ENCODE measurements at places on chromosomes 13 and 19.

DNA sequence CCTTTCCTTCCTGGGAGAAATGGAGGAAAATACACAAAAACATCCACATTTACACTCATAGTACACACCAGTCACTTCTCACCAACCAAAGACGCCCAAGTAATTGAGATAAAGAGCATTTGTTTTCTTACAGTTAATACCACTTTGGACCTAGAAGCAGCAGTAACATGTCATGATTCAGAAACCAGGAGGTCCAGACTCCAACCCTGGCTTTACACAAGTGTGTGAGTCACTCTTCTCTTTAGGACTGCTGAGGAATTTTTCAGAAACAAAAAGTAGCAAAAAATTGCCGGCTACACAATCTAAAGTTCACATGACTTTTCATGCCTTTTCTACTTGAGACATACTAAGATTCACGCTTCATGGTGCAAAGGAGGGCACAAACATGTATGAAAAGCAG lies 42.1 kb downstream of the TUBGCP3 start:
- no peak for DNase-seq

DNA sequence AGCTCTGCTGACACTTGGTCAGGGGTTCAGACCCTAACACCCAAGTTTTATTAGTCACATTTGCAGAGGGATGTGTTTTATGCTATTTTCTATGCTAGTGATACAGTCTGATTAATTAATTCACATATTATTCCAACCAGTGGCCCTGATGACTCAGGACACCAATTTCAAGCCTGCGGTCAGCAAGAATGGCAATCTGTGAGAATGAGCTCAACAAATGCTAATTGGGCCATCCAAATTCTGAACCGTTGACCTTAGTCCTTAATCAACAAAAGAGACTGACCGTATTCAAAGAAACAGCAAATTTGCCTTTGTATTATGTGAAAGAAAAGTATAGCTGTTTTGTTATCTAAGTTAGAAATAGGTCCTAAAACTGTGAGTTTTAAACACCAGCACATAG lies 9.6 kb upstream of the KL start:
- no peak for DNase-seq

DNA sequence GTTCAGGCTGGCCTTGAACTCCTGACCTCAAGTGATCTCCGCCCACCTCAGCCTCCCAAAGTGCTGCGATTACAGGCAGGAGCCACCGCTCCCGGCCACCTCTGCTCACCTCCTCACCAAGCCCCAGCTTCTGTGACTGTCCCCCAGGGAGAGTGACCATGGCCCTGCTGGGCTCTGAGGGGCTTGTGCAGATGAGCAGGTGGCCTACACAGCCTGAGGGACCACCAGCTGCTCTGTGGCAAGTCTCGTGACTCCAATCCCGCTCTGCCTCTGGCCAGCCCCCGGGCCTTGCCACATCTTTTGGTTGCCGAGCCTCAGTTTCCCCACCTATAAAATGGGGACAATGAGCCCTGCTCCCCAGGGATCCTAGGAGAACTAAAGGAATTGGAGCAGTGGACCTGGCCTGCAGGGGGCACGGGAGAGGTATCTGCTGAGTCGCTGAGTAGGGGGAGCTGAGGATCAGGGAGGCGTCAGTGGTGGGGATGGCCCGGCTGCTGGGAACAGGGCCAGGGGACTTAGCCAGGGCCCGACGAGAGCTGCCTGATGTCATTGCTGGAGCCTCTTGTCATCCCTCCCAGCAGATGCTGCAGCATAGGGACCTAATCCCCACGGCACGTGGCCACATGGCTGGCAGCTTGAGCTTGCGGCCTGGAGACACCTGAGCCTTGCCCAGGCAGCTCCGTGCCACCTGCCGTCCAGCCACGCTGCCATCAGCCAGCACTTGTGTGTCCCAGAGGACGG lies 74.7 kb downstream of the GADD45B start:
- no peak for DNase-seq

DNA sequence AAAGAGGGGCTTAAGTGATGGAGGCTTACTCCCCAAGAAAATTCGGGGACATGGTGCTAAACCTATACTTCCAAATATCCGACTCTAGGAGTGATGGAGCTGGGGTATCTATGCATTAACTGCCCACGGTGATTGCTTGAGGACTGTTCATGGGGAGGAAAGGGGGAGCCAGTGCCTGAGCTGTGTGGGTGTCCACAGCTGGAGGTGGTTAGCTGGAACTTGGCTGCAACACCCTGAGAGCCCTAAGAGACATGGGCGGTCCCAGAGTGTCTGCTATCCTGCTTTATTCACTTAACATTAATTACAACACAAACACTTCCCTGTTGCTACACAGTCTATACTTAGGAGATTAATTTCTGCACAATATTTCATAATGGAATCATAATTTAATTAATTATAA lies 28.1 kb upstream of the POMP start:
- no peak for DNase-seq

DNA sequence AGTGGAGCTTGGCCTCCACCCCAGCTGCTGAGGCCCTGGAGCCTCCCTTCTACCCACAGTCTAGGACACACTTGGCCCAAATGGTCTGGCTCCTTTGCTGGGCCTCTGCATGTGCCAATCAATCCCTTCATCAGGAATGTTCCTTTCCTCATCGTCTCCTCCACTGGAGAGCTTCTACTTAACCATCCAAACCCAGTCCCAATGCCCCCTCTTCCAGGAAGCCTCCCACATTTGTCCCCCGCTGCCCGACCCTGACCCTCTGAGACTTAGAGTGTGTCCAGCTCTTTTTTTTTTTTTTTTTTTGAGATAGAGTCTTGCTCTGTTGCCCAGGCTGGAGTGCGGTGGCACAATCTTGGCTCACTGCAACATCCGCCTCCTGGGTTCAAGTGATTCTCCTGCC lies 2.5 kb downstream of the DUS3L start:
- DNase-seq, result no peak

DNA sequence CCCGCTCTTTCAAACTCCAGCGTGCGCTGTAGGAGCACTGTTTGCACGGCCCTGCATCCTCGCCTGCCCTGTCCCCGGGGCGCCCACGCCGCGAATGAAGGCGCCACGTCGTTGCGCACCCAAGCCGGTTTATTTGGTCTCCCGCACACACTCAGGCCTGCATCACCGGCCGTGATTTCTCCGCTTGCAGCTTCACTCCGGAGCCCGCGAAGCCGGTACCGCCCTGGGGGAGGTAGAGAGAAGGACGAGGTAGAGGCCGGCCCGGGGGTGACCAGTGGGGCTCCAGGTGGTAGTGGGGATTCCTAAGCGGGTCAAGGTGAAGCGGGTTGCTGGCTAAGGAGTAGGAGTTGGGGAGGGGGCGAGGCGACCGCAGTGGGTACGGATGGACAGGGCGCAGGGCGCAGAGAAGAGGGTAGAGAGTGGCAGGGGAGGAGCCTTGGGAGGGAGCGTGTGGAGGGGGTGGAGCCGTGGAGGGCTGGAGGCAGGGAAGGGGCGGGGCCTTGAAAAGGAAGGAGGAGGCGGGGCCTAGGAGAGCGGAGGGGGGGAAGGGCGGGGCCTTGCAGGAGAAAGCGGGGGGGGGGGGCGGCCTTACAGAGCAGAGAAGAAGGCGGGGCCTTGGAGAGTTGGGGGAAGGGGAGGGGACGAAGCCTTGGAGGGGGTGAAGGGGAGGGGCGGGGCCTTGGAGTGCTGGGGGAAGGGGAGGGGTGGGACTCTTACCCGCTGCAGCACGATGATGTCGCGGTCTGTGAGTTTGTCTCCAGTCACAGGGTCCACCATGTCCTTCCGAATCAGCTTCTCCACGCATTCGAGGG lies 24.6 kb downstream of the NOSIP start:
- DNase-seq, result peak; percentile 86

GRCh38 chr19:48218997-48219396 lies 36.7 kb downstream of the CARD8 start:
- DNase-seq, result no peak

- DNase-seq, result no peak
Measured at GRCh38 chr19:55614711-55615542, 9.4 kb downstream of the ZNF784 start.

DNA sequence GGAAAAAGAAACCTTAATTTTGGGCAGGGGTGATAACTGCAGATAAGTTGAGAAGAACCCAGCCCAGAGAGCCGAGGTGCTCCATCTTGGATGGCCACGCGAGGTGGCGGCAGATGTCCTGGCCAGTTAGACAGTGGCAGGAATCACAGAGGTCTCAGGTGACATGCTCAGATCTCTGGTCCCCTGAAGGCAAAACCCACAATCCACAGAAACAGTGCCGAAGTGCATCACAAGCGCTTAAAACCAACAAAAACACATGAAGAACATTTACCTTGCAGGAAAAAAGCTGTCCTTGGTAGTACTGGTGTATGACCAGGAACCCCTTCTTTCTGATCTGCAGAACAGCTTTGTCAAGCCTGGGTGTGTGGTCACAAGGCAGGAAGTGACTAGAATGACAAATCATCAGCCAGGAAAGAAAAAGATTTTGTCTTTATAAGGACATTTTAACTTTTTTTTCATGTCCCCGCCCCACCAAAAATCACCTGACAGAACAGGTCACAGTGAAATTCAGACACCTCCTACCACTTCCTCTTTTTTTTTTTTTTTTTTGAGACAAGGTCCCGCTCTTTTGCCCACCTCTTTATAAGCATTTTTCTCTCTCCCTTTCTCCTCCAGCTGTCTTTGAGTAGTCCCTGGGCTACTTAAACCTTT lies at the start of gene LCP1:
TSS of gene LCP1 (minus strand) at position 338 of the 651 bp plus-strand sequence. CDS start 22,515 bp downstream, outside the sequence.
- DNase-seq, result peak; percentile 94

DNA sequence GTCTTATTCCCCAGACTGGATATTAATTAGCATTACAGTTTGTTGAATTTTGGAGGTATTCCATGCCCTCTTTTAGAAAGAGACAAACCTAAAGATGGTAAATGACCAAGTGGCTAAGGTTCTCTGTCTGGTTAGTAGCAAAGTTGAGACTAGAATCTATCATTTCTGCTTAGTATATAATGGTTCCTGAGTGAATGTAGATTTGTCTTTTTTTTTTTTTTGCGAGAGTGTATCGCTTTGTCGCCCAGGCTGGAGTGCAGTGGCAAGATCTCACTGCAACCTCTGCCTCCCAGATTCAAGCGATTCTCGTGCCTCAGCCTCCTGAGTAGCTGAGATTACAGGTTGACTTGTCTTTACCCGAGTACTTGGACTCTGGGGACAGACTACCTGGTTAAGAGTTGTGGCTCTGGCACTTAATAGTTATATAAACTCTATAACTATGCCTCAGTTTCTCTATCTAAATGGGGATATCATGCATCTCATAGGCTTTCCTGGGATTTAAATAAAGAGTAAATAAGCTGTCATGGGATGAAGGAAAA lies 2.7 kb downstream of the NAA16 start:
- no peak for DNase-seq

DNA sequence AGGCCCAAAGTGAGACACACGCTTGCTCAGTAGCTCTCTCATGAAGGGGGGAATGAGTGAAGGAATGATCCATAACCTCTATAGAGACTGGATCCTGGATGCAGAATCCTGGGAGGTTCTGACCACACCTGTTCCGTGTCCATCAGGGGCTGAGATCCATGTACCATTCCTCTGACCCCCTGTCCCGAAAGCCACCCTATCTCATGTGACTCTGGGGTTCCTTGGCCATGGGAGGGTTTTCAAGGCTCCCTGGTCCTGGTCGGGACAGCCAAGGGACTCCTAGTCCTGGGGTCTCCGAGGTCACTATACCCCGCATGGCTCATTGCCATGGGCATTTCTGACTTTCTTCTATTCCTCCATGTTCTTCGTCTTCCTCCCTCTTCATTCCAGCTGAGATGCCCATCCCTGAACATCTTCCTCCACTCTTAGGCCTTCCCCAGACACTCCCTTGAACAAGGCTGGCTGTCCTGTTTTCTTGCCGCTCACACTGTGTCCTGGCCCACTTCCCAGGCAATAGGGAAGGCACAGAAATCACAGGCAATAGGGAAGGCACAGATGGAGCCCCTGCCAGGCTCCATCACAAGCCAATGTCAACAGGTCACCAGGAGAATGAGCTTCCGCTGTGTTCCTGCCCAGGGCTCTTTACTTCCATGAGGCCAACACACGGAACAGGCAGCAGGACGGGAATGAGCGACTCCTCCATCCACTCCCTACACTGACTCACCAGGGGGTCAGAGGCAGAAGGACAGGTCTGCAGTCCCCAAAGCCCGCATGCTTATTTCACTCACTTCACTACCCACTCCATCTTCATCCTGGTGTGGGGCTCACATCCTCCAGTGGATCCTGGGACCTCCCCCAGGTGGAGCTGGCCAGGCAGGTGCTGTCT lies 3.2 kb downstream of the CEACAM5 start:
- no peak for DNase-seq

DNA sequence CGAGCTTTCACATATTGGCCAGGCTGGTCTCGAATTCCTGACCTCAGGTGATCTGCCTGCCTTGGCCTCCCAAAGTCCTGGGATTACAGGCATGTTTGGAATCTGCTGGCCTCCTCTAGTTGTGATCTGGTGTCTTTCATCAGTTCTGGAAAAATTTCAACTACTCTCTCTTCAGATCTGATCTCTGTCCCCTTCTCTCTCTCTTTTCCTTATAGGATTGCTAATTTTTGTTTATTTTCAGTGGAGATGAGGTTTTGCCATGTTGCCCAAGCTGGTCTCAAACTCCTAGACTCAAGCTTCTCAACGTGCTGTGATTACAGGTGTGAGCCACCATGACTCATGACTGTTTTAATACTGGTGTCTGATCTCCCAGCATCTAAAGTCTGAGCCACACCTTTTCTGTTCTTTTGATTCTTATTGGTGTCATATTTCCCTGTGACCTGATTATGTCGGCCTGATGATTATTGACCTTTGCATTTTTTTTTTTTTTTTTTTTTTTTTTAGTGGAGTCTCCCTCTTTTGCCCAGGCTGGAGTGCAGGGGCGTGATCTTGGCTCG lies 10.4 kb upstream of the NANOS2 start:
- DNase-seq, result no peak

DNA sequence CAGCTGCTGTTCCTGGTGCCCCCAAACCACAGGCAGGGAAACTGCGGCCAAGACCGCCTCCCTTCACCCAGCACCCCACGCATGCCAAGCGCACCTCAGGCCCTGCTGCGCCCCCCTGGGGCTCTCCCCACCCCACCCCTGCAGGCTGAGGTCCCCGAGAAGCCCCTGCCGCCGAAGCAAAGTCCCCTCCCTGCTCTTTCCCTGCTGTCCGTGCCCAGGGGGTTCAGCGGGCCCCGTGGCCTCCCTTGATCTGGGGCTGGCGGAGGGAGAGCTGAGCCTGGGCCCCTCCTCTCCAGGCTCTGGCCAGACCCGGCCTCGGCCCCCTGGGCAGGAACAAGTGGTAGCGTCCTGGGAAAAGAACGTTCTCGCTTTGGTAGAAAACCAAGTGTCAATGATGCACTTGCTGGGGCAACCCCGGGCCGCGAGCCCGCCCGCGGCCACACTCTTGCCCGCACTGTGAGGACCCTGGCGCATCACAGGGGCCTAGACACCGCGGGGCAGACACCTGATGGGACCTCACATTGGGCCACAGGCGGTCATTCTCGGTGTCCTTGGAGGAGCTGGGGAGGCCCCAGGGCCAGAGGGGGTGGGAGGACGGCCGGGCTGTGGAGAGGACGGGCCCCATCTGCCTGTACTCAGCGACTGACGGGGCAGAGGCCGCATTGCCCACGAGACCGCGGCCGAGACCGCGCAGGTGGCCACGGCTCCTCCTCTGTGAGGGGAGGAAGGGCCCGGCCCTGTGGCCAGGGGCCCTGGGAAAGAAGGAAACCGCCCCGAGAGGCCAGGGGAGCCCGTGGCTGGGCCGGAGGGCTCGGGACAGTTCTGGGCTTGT lies 29.0 kb downstream of the GPX4 start:
- DNase-seq, result peak; percentile 61

GRCh38 chr13:101866889-101867581 lies 414.6 kb downstream of the ITGBL1 start:
- no peak for DNase-seq
